ENCODE measurements at places on chromosomes 13 and 19.

GRCh38 chr13:97028441-97029299 is 34.4 kb upstream of the OXGR1 start:
- DNase-seq: peak; percentile 28

- DNase-seq: no peak
Observed at GRCh38 chr19:42424345-42424707, 2.9 kb downstream of the LIPE start.

DNA sequence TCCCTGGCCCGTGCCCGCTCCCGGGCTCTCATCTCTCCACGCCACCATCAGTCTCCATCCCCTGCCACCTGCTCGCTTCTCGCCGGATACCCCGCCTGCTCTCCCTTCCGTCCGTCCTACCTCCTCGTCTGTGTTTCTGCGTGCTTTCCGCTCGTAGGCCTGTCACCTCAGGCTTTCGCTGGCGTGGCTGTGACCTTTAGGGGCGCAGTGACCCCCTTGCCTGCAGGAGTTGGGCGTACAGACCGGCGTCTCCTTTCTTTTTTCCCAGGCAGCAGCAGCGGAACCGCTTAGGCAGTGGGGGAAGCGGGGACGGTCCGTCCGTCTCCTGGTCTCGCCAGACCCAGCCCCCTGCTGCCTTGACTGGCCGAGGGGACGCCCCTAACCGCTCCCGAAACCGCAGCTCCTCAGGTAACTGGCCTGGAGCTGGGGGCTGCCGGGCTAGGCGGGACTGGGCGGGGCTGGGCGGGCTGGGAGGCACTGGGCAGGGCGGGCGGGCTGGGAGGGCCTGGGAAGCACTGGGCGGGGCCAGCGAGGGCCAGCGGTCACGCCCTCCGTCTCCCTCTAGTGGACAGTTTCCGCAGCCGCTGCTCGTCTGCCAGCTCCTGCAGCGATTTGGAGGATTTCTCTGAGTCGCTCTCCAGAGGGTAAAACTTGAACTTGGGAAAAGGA is 6.3 kb downstream of the PGLYRP1 start:
- peak; percentile 84 for DNase-seq

DNA sequence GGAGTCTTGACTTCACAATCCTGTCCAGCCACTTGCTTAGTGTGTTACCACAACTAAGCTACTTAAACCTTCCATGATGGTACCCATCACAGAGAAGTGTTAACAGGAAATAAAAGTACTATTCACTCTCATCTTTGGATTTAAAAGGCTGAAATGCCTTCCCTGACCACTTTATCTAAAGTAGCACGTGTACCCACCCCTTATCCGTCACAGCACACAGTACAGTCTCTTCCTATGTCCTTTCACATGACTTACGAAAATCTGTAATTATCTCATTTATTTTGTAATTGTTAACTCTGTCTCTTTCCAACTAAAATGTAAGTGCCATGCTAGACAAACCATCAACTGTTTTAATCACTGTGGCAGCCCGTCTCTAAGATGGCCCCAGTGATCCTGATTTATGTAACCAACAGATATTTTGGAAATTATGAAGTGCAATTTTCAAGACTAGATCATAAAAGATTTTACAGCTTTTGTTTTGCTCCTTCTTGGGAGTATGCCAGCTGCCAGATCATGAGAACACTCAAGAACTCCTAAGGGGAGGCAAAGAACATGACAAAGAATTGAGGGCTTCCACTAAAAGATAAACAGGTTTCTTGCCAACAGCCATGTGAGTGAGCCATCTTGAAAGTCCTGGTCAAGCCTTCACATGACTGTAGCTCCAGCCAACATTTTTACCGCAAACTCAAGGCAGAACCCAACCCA is 44.9 kb downstream of the DIAPH3 start:
- DNase-seq: no peak

GRCh38 chr19:36665832-36666231 is 805 bp downstream of the ZNF461 start:
- DNase-seq: no peak

DNA sequence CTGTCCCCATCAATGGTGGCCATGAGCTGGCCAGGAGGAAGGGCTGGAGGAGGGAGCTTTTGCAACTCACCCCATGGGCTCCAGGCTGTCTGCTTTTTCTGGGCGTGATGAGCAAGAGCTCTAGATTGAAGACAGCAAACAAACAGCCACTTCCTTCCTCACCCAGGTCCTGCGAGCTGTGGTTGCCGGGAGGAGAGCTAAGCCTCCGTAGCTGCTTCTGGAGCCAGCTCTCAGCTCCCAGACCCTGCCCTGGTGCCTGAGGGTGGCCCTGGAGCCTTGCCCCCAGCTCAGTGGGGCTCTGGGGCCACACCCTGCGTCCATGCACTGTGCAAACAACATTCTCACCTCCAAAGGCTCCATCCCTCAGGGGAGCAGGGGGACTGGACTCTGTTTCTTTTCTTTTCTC is 6.2 kb downstream of the MYO1F start:
- DNase-seq: no peak
